ENCODE measurements at places on chromosomes 3 and 15.

DNA sequence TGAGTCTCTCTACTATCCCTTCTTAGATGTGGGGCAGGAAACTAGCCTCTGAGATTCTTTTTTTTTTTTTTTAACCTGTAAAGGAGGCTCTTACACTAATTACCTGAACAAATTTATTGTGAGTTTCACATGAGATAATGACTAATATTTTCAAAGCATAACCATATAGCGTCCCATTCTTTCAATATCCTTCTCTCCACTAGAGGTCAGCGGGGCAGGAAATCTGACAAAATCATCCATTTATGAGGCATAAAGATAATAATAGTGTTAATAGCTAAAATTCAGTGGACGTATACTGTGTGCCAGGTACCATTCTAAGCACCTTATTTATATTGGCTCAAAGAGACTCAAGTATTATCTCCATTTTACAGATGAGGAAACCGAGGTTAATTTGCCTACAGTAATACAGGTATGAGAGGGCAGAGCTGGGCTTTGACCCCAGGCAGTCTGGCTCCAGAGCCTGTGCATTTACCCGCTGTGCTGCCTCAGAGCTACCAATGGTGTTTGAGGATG lies 16.3 kb upstream of the SMAD6 start:
- DNase-seq, result no peak

DNA sequence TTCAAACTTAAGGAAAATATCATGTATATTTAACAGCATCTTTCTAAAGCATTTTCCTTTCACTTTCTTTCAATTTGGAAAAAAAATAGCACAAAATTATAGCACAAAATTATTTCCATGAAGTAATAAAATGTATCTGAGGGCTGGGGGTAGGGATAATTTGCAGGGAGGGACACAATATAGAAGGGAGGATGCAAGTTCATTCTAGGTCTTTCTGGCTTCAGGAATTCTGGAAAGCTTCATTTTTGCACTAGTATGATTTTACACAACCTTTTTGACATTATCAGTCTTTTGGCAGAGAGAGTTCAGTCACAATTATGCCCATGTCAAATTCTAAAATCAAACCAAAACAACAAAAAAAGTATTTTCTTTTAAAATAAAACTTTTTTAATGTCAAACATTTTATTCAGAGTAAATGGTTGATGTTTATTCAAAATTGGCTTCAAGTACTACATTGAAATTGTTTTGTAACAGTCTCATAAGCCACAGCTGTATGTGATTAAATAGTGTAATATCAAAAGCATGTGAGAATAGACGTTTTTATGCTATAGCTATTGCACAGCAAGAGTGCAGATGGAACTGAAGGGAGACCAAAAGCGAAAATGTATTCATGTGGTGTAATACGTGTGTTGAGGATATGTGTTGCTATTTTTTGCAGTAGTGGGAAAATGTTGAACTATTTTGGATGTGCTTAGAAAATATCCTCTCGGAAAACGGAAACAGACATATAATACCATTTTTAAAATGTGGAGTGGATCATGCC lies 5.8 kb downstream of the RBMS3 start:
- no peak for DNase-seq

DNA sequence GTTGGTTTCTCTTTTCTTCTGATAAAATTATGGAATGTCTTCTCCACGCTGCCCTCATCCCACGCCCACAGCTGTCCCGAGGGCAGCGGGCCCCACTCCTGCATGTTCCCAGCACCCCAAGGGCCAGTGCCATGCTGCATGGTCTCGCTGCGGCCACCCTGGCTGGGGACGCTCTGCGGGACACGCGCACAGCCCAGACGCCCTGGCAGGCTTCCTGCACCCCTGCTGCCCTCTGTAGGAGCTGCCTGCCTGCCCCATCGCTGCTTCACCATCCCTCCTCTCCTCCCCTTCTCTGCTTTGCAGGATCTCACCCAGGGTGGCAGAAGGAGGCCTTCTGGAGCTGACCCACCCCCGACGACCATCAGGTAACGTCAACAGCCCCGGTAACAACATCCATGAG lies 22.8 kb downstream of the SLC6A1 start:
- no peak for DNase-seq

DNA sequence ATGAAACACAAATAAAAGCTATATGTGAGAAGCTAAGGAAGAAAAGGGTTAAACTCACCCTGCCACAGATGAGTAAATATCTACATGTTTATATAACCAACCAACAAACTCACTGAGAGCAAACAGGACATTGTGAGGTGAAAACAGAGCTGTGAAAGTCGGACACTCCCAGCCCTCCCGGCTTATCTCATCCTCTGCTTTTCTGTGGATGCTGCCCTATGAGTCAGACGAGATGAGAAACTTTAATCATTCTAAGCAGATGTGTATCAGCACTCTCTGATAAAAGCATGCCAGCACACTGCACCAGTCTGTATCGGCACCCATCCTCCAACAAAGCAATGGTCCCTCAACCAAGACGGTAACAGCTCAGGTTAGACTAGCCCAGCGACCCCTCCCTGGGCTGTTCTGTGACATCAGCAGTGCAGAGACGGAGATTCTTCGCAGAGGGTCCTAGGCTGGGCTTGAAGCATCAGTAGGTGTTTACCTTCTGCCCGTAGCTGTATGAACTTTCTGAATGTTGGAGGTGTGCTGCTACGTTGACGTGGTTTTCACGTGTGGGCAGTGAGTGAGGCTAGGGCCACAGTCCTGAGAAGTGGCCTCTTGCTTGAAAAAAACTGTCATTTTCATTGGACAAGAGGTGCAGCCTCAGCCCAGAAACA lies 119.8 kb upstream of the ALDH1A3 start:
- DNase-seq, result no peak

- DNase-seq, result no peak
Measured at GRCh38 chr3:8632402-8633237, 12.0 kb downstream of the SSUH2 start.

GRCh38 chr3:185856652-185857051 lies 31.8 kb upstream of the IGF2BP2 start:
- DNase-seq, result no peak

DNA sequence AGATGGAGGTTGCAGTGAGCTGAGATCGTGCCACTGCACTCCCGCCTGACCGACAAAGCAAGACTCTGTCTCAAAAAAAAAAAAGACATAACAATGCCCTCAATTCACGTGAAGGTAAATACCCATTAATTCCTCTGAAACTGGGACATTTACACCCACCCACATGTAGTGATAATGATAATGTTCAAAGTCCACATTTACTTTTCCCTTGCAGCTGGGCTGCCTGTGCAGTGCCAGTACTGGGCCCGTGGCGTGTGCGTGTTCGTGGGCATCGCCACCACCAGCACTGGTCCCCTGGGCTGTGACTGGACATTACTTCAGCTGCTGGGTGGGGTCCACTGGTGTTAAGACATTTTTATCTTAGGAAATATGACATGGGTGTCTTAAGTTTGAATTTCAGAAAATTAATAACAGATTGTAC lies 123.6 kb downstream of the SLC25A26 start:
- no peak for DNase-seq
